ENCODE measurements at places on chromosomes 3 and 15. TPM values are rescaled to one million over a fixed set of nuclear protein-coding genes. Genes with fewer than 3 reads are reported as not detected.

Gene CKMT1A
- not detected for total RNA-seq

Gene BFSP2
- 1.2 TPM for total RNA-seq

Gene SKOR1
- 0.19 TPM for total RNA-seq

- H3K4me3 ChIP-seq = no peak overlapping the region
- no peaks in the 10 kb centered on the region for H3K36me3 ChIP-seq
- H3K4me1 ChIP-seq = no peaks in the 10 kb centered on the region
- H3K27ac ChIP-seq = no peak overlapping the region
- DNase-seq = no peak
These were observed 63.8 kb downstream of the KCNAB1 start for GRCh38 chr3:156184156-156184555.

DNA sequence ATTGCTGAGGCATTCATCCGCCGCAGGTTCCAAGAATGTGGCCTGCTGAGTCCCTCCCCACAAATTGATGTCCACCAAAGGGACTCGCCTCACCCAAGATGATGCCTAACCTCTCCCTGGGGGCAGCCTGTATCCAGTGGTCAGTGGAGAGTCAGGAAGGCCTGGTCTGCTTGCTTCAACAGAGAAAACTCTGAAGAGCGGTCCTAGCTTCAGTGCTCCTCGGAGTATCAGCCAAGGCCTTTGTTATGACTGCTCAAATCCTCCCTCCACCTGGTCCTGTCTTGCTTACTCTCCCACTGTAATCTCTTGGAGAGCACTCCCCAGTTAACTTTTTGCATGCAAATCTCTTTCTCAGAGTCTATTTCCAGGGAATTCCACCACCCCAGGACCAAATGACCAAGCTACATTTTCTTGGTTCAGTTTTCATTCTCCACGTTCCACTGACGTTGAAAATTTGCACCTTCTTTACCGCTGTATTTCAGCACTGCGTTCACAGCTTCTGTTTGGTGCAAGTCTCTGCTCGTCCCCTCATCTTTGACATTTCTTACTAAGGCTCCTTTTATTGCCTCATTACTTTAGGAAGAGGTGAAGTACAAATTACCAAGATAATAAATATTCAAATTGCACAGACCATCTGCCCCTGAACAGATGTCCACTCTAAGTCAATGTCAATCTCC lies 22.3 kb downstream of the CMTM7 start:
- no peak for DNase-seq
- no peaks in the 10 kb centered on the region for H3K27me3 ChIP-seq
- H3K27ac ChIP-seq = peak overlapping the region; percentile 86
- peaks cover 59% of the 10 kb centered on the region for H3K4me1 ChIP-seq
- peaks cover 13% of the 10 kb centered on the region for H3K36me3 ChIP-seq

Measured in activated CD8-positive, alpha-beta memory T cell treated with anti-CD3 and anti-CD28 coated beads, Interleukin-2, amount 10 ng/mL, durations not matched to agents 7 days and 5 days (primary cell).